Fibroblast of skin of abdomen (primary cell): ENCODE measurements at places on chromosomes 7 and 10.

DNA sequence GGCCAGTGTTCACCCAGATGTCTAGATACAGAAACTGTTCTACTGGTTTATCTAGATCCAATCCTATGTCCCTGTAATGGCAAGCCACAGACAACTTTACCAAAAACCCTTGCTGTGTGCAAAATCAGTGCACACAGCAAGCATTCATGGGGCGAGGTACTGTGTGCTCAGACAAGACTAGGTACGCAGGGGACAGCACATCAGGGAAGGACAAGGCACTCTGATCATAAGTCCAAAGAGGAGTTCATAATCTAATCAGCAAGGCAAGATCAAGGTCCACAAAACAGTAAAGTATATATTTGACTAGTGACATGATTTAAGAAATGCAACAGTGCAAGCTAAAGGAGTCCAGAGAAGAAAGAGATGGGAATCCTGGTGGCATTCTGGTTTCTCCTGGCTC, 25.9 kb downstream of the KCNMA1 start:
- no peak for DNase-seq

GRCh38 chr7:130921391-130922180, 187.6 kb upstream of the KLF14 start:
- DNase-seq, result peak; percentile 81

- no peak for DNase-seq
These were observed 277.4 kb downstream of the PARD3 start for GRCh38 chr10:34537629-34538231.

GRCh38 chr7:24751484-24751883, 5.8 kb downstream of the GSDME start:
- peak; percentile 42 for DNase-seq

DNA sequence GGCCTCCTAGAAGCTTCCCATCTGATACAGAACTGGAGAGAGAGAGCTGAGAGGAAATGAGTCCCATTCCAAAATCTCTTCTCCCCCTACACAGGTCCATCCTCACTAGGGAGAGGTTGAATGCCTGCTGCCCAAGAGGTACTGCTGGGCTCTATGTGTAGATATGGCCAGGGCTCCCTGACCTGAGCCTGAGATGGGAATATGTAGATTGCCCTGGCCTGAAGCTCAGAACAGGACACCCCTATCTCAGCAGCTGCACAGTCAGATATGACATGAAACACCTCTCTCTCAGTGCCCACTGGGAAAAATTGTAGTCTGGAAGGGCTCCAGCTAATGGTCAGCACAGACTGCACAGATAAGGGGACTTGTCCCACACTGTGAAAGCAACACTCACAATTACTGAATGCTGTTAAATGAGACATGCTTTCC, 3.1 kb upstream of the IFIT1B start:
- no peak for DNase-seq
